HL-60 (cell line): ENCODE measurements at places on chromosomes 6 and 20.
A peak's percentile ranks its signal among the peaks of the same experiment; 100 is the strongest.

DNA sequence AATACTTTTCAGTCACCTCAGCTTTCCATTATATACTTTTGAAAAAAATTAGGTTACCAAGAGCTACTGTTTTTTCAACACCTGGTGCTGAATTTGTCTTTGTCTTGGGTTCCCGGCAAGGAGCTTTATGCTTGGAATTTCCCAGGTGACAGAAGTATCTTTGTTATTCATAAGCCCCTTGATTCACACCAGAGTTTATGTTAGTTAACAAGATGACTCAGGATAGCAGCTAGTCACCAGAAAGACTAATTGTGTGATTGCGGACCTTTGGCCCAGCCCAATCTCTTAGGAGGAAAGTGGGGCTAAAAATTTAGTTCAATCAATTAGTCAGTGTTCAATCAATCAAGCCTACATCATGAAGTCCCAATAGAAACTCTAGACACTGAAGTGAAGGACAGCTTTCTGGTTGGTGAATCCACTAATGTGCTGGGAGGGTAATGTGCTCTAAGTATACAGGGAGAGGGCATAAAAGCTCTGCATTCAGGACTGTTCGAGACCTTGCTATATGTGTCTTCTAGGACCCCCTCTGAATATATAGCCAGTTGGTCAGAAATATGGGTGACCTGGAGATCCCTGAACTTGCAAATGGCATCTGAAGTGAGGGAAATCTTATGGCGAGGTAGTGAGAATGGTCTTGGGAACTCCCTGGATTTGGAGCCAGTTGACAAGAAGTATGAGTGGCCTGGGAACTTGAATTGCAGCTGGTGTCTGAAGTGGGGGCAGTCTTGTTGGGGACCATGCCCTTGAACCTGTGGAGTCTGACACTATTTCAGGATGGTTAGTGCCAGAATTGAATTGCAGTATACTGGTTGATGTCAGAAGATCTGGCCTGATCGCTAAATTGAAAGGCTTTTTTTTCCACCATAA is 16.2 kb downstream of the TMEM30A start:
- DNase-seq: no peak

DNA sequence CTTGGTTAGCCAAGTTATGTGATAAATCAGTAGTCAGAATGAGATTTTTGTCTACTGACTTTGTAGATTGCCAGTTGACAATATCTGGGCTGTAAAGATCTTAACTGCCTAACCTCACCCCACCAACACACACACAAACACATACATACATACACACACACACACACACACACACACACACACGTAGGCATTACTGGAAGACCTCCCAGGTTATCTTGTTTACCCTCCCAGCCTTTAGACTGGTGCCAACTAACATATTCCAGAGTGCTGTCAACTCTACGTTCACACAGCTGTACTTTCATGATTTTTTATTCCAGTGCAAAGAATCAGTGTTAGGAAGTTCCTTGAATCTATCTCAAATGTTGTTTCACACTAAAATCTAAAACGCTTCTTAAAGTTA is 38.9 kb downstream of the BMP5 start:
- no peak for DNase-seq

DNA sequence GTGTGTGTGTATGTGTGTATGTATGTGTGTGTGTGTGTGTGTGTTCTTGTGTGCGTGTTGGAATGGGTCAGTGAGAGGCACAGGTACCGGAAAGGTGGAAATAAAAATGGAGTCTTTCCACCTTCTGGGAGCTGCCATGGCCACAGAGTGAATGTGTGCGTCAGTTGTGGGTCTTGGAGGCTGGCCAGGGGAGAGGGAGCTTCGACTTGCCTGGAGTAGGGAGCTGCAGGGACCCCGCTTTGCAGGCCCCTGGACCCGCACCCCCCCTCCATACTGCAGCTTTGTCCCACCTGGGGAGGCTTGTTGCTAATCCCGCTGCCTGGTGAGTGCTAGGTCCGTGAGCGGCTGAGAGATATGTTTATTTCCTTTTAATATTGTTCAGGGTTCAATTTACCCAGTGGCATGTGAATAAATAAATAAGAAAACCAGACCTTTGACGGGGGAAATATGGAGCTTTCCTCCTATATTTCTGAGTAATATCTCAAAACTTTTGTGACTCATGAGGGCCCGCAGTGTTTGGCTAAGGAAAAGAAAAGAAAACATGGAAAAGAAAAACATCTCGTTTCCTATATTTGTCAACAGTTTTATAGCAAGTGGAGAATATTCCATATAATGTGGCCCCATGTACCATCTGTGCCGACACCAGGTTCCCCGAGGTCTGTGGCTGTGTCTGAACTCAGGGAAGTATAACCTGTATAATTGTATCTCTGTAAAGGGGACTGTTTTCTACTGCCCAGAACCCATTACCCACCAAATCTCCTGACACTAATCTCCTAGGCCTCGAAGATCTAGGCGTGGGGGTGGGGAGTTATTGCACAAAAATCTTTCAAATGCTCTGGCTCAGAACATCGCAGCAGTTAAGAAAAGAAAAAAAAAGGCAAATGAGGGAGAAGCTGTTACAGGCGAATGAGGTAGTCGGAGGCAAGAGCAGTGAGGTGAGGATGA is 24.6 kb upstream of the CCDC167 start:
- no peak for DNase-seq

DNA sequence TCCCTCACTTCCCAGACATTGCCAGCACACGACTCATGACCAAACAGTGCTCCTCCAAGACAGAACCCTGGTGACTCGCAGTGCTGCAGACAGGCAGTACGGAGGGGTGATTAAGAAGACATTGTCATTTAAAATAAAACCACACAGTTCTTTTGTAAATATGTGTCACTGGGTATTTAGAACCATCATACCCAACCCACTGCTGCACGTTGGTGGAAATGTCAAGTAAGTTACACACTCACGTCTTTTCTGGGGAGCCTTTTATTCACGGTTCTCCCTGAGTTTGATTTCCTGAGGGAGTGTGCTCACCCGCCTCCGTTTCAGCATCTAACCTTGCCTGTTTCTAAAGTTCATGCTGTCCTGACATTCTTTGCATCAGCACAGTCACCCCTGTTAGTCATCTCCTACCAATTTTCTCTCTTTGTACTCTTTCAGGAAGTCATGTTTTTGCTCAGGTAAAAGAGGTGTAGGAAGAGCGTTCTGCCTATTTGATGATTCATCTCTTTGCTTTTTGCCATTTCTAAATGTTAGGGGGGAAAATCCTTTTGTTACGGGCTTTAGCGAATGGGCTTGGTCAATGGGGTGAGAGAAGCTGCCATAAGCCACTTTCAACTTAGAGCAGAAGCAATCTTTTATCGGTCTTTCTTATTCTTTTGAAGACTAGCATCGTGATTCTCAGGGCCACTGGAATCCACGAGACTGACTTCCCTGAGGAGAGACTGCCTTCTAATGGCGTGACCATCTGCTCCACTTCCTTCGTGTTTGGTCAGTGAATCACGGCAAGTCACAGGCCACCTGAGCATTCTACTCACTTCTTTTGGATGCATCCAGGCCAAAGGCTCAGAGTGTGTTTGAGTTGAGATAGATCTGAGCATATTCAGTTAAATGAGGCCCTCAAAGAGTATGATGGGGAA is 512.8 kb upstream of the JARID2 start:
- no peak for DNase-seq

- no peak for DNase-seq
Measured at GRCh38 chr6:151425561-151425960, 26.4 kb downstream of the RMND1 start.

GRCh38 chr6:121780325-121781321 is 345.2 kb downstream of the GJA1 start:
- no peak for DNase-seq

DNA sequence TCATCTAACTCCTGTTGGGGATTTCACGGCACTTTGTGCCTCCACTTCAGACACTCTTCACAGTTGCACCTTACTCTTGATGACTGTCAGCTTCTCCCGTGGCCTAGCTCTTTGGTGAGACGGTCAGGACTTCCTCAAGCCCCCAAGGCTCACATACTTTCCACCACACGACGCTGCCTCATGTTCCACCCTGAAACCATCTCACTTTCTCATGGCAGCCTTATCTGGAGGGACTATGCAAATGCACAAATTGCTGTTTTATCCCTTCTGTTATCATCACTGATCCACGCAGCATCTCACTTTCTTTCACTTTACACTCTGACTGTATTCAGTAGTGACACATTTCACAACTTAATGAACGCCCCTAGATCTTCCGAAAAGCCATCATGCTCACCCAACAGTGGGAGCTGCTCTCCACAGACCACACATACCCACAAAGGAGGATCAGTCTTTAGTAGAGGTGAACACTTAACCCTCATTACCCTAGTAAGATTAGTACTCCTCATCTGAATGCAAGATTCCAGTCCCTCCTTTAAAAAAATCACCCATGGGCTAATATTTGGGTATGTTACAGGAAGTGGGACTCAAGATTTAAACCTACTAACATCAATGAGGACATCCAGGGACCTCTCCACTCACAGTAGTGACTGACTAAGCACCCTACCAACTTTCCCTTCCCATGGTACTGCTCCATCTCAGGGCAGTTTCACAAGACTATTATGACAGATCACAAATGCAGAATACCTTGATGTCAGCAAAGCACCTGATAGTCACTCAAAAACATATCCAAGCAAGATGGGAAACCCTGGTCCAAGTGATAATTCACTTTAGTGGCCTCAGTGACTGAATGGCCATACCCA is 35.4 kb downstream of the FYN start:
- DNase-seq: no peak

DNA sequence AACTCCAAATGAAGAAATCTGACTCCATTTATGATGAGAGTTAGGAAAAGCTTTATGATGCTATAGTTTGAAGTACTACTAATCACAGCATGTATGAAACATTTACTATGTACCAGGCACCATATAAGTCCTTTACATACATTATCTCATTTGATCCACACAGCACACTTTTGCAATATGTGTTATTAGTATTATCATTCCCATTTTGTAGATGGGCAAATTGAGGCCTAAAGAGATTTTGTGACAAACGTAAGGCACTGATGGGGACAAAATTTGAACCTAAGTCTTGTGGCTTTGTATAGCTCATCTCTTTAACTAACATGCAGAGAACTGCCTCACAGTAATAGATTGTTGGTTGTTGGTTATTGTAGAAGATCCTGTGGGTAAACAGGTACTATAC is 14.2 kb upstream of the TNFRSF21 start:
- no peak for DNase-seq

DNA sequence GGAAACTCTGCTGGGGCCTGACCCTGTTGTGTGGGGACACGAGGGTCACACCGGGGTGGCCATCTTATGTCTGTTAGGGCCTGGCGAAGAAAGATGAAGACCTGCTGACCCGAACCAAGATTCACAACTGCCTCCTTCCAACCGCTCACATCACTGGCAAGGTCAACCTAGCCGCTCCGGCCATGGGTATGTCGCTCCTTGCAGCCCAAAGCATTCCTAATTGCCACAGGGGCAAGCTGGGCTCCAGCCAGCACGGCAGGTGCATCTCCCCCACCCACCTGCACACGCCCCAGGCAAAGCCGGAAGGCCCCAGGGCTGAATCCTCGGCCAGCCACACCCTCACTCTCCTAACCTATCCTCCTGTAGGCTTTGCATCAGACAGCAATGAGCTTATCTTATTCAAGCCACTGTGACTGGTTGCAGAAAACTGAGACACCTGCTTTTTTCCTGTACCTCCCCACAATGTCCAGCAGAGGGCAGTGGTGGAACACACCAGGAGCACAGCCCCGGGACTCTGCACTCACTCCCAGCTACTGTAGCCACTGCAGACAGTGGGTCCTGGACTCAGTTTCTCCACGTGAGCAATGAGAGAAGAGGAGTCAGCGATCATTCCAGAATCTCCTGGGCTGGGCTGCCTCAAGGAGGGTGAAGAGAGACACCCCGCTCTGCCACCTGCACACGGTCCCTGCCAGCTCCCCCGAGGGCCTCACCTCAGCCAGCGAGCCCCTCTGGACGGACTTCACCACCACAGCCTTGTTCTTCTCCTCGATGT is 170.2 kb downstream of the PREX1 start:
- DNase-seq: peak; percentile 44

GRCh38 chr6:151675746-151676459 is 131.6 kb upstream of the ESR1 start:
- peak; percentile 35 for DNase-seq

GRCh38 chr6:163719028-163719742 is 304.7 kb downstream of the QKI start:
- no peak for DNase-seq

GRCh38 chr6:135274561-135275293 is 93.6 kb downstream of the MYB start:
- DNase-seq: no peak

DNA sequence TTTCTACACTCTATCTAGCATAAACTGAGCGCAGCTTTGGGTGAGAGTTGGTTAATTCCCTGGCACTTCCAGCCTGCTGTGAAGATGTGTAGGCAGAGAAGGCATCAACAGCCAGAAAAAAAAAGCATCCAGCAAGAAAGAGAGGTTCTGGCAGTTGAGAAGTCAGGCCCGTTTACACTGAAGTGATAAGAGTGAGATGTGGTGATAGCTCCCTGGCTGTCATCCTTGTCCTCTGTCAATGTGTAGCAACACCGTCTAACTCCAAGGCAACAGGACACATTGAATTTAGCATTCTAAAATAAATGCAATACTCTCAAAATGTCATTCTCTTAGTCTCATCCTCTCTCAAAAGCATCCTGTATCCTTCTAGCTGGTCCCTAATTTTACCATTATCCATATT is 193.6 kb upstream of the BTBD3 start:
- no peak for DNase-seq

GRCh38 chr6:13662651-13663334 is 47.7 kb downstream of the NOL7 start:
- no peak for DNase-seq

DNA sequence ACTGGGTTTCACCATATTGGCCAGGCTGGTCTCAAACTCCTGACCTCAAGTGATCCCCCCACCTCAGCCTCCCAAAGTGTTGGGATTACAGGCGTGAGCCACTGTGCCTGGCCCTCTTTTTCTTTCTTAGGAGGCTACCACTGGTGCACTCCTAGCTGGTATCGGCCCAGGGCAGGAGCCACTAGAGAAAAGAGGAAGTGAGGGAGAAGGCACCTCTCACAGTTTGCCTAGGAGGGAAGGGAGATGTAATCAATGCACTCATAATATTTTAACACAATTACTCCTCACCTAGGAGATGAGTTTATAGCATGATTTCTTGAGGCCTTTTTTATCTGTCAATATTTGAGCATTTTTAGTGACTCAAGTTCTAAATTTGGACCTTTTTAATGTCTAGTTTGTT is 189.0 kb upstream of the SOX4 start:
- DNase-seq: peak; percentile 74

GRCh38 chr20:47866480-47866879 is 81.2 kb upstream of the SULF2 start:
- no peak for DNase-seq

- DNase-seq: no peak
Measured at GRCh38 chr6:56361812-56362211, 114.4 kb upstream of the COL21A1 start.

GRCh38 chr20:16671753-16672152 is 58.1 kb upstream of the SNRPB2 start:
- DNase-seq: no peak

DNA sequence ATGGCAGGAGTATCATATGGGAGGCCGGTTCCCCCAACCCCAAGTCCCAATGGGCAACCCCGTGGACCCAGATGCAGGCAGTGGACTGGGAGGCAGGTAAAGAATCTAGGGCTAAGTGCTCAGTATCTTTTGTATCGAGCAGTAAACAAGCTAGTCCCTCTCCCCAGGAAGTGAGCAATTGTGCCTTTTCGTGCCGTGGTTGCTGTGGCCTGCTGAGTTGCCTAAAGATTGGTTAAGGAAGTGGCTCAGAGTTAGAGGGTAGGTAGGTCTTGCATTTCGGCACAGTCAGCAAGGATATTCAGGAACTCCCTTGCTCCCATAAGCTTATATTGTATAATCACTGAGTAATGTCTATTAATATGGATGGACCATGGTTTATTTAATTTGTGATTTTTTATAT is 1.3 kb upstream of the DNAH8 start:
- peak; percentile 64 for DNase-seq
